ENCODE measurements at places on chromosomes 1 and 21.

GRCh38 chr1:66341446-66342089 lies 192.4 kb upstream of the SGIP1 start:
- peak; percentile 51 for DNase-seq

DNA sequence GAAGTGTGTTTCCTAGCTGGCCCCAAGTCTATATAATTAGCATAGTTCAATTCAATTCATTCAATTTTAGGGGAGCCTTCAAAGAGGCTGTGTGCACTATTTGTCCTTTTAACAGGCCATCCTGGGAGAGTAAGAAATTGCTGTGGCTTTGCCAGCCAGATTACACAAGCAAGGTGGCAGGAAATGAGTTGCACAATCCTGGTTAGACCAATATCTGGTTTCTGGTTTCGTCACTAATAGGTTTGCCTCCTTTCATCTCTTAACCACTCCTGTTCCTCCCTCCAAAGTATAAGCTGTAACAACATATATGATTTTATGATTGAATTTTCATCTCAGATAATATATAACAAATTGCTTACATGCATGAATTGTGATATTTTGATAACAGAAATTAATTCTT lies 84.1 kb upstream of the NEGR1 start:
- peak; percentile 66 for DNase-seq

DNA sequence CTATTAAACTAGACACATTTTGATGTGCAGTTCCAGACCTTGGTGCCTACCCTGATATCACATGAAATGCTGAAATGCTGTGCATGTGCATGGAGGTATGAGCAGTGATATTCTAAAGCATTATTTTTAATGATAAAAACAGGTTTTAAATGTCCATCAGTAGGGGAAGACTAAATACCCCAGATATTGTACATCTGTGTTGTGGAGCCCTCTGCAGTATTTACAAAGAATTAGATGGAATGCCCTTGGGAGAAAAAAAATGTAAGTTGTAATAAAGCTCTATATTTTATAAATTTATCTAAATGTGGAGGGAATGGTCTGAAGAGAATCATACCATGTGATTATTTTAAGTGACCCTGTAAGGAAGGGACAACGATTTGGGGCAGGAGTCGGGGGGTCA lies 39.1 kb upstream of the IGSF5 start:
- DNase-seq: peak; percentile 64

- DNase-seq: no peak
These were observed 19.0 kb upstream of the IFNLR1 start for GRCh38 chr1:24206083-24206464.

- DNase-seq: peak; percentile 28
These were observed 35.0 kb upstream of the GRHL3 start for GRCh38 chr1:24284156-24284471.

- DNase-seq: peak; percentile 20
These were observed 104.7 kb downstream of the HLCS start for GRCh38 chr21:36861595-36862323.

GRCh38 chr1:36207339-36207738 lies 16.9 kb upstream of the THRAP3 start:
- peak; percentile 72 for DNase-seq

DNA sequence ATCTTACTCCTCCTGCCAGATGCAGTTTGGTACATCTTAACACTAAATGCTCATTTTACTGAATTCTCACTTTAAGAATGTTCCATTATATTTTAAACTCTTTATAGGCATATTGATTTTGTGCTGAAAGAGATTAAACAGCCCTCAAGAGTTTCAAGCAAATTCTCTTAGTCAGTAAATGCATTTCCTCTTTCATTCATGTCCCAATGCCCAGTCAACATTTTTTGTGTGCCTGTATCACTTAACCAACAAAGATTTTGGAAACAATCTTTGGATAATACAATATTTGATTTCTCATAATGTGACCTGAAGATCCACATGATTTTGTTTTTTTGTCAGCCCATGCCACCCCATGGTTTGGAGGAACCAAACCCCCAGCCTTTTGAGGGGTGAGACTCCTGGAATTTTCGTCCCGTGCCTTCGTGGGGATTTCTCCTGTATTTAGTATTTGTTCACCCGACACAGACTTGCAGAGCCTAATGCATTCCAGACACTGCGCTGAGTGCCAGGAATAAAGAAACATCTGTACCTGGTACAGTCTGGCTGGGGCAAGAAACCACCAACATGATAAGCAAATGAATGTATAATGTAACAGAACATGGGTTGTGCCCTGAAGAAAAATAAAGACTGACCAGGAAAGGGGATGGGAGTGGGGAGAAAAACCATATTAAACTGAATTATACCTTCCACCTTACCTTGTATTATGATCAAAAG lies 47.1 kb upstream of the ETS2 start:
- peak; percentile 48 for DNase-seq

DNA sequence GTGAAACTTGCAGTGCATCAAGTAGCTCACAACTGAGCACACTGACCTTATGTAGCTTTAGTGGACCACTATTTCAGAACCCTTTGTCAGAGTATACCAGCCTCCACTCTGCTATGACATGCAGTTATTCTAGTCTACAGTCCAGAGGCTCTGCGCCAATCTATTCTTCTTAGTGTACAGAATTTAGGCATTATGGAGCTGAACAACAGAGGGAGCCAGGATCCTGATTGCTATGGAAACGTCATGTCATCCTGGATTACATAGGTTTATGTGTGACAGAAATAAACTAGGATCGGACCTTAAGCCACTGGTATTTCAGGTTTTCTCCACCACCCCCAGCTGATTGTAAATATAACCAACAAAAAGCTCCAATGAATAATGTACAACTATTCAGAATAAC lies 48.1 kb upstream of the EEIG2 start:
- DNase-seq: no peak

GRCh38 chr1:186634511-186634910 lies 45.7 kb downstream of the PTGS2 start:
- no peak for DNase-seq

GRCh38 chr1:209218981-209219380 lies 364.5 kb upstream of the CAMK1G start:
- no peak for DNase-seq

- DNase-seq: no peak
These were observed 90.1 kb upstream of the ACTL8 start for GRCh38 chr1:17665054-17665453.

- peak; percentile 96 for DNase-seq
These were observed 241.6 kb downstream of the PTPRC start for GRCh38 chr1:198880397-198880796.

DNA sequence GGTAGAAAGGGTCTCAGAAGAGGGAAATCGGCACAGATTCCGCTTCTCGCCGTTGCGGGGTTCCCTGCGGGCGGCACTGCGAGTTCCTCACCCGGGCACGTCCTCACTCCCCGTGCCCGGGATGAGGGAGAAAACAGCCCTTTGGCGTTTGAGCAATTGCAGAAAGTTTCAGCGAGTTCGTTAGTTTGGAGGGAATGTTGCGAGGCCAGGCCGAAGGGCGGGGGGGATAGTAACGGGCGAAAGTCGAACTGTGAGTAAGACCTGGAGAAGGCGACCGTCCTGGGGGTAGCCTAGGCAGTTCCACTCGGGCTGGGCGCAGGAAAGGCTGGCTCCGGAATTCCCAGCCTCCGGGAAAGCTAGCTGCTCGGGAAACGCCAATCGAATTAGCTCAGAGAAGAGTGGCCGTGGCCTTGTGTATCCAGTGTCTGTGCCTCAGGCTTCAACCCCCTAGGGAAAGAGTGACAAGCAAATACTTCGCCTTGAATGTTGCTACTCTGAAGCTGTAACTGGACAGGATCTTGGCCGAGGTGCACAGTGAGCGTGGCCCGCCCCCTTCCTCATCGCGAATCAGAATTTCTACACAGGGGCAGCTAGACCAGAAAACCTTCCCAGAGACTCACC lies 787 bp downstream of the PTGFR start:
- DNase-seq: peak; percentile 43

GRCh38 chr21:28669971-28670653 lies 322.6 kb downstream of the LTN1 start:
- no peak for DNase-seq

DNA sequence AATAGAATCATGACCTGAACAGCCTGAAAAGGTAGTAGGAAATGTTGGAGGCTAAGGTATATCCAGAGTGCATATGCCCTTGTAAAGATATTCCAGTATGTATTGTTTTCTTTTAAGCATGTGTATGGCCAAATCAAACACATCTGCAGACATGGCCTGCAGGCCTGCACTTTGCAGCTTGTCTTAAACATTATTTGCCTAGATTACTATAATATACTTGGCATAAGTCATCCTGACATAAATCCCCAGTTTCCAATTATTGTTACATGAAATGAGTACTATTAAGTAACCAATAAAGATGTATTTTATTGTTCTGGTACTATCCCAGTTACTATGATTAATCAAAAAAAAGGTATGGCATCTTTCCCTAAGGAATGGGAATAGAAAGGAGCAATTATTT lies 169.1 kb upstream of the PTBP2 start:
- DNase-seq: no peak

DNA sequence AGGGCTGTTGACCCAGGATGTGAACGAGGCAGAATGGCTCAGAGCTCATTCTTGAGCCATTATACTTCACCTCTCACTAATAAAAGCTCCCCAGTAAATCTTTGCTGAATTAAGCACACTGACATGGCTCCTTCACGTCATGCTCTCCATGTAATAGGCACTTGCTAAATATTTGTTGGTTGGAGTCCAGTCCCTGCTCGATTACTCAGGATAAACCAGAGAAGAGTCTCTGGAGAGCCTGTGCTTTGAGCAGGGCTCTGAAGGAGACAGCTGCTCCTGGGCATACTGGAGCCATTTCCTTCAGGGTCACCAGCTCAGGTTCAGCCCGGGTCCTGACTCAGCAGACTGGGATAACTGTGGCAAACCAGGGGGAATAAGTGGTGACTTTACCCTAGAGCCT lies 46.9 kb downstream of the HLX start:
- no peak for DNase-seq

DNA sequence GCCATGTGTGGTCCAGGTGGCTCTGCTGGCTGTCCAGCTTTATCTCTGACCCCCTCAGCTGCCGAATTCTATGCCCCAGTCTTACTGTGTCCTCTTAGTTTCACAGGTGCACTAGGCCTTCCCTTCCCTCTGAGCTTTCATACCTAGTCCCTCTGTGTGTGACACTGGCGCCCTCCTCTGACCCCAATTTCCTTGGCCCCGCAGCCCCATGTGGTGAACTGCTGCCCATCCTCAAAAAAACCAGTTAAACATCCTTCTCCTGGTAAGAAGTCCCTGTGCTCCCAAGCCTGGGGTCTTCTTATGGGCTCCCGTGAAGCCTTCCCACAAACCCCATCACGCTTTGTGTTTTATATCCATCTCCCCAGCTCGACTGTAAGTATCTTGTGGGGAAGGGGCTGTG lies 93.9 kb upstream of the TSPAN2 start:
- no peak for DNase-seq

DNA sequence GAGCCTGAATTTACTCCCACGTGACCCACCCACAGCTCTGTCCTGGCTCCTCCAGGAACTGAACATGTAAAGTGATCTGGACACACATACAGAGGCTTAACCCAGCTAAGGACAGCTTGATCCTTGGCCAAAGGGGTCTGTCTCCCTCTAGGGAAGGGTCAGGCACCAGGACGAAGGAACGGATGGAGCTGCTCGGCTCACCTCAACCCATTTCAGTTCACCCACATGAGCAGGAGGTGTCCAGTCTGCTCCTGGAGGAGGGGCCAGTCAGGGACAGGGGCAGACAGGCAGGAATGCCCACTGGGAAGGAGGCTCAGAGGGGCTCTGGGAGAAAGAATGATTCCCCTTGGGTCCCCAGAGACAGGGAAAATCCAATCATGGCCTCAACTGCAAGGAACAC lies 567.2 kb downstream of the PTPRU start:
- DNase-seq: no peak

GRCh38 chr1:176950736-176951324 lies 213.7 kb downstream of the ASTN1 start:
- no peak for DNase-seq

DNA sequence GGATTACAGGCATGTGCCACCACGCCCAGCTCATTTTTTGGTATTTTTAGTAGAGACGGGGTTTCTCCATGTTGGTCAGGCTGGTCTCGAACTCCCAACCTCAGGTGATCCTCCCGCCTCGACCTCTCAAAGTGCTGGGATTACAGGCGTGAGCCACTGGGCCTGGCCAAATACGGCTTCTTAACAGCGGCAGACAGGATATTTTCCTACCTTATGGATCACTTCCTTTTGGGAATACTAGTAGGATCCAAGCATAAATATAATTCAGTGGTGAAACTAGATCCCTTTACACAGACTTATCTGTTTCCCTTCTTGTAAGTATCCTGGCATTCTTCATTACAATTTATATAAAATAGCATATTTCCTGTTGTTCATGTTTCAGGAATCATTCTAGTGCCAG lies 40.9 kb downstream of the WNT4 start:
- no peak for DNase-seq

- DNase-seq: no peak
These were observed 15.7 kb downstream of the SSR2 start for GRCh38 chr1:156004843-156005584.

GRCh38 chr1:187839873-187840272 lies 1011.1 kb downstream of the PLA2G4A start:
- no peak for DNase-seq

DNA sequence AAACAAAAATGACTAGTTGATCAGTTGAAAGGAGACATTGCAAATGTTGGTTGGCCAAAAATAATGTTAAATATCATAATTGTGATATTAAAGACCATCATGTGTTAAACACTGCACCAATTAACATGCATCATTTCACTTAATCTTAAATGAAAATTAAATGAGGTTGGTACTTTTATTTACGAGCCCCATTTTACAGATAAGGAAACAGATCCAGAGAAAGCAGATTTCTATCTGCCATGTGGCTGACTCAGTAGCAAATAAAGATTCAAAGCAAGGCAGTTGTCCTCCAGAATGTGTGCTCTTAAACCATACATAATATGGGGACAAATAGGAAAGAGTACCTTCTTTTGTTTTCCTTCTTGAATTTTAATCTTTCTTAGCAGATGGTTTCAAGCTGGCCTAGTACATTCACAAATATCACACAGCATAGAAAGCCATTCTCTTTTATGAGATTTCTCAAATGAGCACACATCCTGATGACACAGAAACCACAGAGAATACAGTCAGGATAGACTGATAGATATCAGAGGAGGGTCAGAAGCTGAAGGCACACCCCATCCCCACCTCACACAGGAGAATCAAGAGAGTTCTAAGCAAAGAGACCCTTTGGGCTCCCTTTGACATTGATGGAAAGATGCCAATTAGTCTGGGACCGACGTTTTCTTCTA lies 647.9 kb upstream of the CAMK1G start:
- DNase-seq: no peak

GRCh38 chr1:115506924-115507589 lies 134.7 kb upstream of the VANGL1 start:
- DNase-seq: peak; percentile 74

DNA sequence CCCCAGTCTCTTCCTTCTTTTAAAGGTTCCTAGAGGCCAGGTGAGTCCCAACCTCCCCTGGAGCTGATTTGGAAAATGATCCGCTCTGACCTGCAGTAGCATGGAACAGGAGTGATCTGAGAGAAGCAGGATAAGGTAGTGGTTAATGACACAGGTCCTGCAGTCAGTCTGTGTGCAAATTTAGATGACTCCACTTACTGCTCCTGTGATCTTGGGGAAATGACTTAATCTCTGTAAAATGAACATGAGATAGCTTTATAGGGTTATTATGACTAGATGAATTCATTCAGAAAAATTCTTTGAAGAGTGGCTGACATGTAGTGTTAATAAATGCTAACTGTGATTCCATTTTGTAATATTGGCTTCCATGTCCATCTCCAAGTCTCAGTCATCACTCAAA lies 374.9 kb upstream of the CAMK1G start:
- no peak for DNase-seq

Measured in choroid plexus epithelial cell (primary cell).